CD4-positive, alpha-beta T cell treated with Interleukin-6 at 100 ng/mL for 8 hours (primary cell): ENCODE measurements at places on chromosomes 1 and 21.

- peak; percentile 87 for DNase-seq
Measured at GRCh38 chr21:36989699-36990507, 16.6 kb upstream of the RIPPLY3 start.

DNA sequence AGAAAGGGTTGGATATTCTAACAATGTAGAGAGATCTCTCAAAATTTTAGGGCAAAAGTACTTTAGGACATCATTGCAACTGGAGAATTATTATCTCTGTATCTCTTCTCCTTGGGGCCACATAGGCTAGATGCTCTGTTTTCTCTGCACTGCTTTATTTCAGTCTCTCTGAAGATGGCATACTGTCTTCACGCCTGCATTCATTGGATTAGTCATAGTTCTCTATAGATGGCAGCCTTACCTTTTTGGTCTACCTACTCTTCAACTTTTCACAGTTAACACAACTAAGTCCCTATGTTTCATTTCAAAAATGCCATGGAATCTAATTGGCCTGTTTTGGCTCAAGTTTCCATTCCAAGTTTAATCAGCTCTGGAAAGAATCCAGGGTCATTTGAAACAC is 1623.3 kb upstream of the B3GALT2 start:
- no peak for DNase-seq

GRCh38 chr1:114466334-114467014 is 44.5 kb downstream of the TRIM33 start:
- DNase-seq: no peak

GRCh38 chr1:7458946-7459345 is 312.1 kb upstream of the VAMP3 start:
- no peak for DNase-seq

DNA sequence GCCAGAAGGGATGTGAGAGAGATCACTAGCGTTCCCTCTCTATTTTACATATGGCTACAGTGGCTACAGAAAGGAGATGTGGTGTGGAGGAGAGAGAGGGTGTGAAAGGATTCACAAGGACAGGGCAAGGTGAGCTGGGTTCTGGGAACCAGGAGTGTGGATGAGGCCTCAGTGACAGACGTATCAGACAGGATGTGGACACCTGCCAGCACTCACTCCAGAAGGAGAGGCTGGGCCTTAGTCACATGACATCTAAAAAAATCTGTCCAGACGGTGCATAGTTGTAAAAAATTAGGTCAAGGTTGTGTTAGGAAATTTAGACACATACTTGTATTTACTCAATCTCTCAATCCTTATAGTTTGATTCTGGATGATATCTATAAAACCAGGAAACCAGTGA is 10.6 kb downstream of the TRIM67 start:
- no peak for DNase-seq

GRCh38 chr1:83033682-83034081 is 965.2 kb downstream of the TTLL7 start:
- no peak for DNase-seq

GRCh38 chr1:224392411-224393249 is 36.0 kb downstream of the CNIH4 start:
- DNase-seq: no peak

- DNase-seq: no peak
Measured at GRCh38 chr1:243267914-243268653, 12.2 kb downstream of the SDCCAG8 start.

- no peak for DNase-seq
Measured at GRCh38 chr1:187948170-187948794, 1119.5 kb downstream of the PLA2G4A start.

- DNase-seq: no peak
Measured at GRCh38 chr1:118783095-118783758, 204.9 kb downstream of the TBX15 start.

DNA sequence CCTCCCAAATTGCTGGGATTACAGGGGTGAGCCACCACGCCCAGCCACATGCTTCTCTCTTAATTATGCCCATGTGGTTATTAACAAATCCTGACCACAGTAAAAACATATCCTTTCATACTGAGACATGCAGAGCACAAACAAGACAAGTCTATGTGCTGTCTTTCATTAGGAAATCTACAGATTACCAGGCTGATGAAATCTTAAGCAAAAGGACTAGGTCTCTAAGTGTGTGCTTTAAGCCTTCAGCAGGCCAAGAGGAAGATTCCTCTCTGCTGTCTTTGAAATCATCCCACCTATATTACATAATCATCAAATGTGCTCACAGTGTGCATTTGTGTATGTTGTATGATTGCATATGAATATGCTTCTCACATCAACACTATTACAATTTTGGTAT is 419.3 kb downstream of the KCTD3 start:
- DNase-seq: no peak

GRCh38 chr1:59079434-59080140 is 217.3 kb upstream of the FGGY start:
- DNase-seq: no peak

GRCh38 chr1:30966690-30967369 is 58.3 kb upstream of the SDC3 start:
- DNase-seq: no peak

DNA sequence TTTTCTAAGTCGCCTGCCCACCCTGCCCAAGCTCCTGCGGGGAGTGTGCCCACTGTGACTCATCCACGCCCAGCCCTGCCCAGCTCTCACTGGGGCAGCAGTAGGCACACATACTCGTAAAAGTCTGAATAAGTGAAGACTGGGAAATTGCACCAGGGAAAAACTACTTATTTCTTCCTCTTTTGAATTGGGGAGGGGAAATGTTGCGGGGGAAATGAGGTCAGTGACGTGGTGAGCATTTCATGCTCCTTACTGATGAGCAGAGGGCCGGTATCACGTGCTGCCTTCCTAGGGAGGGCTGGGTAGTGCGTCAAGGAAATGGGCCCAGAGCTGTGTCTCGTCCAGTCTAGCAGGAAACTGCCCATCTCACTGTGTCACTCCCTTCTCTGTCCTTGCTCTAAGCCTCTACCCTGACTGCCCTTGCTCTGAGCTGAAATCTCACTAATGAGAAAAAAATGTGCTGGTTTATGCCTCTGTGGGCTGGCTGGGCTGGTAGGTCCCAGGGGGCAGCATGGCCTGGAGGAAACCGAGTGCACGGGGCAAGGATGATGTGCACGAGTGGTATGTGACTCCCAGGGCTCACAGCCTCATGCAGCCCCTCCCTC is 13.5 kb upstream of the TNFRSF1B start:
- DNase-seq: peak; percentile 34

DNA sequence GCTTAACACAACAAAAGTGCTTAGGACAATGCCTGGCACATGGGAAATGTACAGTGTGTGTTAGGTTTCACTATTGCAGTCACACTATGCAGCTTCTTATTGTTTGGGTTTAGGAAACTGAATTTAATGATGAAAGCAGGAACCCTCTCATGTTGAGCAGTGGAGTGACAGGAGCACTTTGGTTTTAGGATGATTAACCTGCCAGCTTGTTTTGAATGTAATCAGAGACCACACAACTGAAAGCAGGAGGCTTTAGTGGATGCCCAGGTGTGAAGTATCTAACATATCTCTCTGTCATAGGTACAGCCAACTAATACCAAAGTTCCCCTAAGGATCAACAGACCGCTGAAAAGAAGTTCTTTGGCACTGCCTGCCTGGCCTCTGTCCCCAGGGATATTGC is 406.9 kb upstream of the USP24 start:
- no peak for DNase-seq

DNA sequence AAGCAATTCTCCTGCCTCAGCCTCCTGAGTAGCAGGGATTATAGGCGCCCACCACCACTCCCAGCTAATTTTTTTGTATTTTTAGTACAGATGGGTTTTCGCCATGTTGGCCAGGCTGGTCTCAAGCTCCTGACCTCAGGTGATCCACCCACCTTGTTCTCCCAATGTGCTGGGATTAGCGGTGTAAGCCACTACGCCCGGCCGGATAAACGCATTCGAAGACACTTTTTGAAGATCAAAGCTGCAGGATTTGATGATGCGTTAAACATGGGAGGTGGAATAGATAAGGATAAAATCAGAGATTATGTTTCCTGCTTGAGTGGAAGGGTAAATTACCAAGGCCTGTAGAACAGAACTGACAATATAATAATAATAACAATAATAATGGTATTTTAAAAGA is 389.4 kb upstream of the POU3F1 start:
- DNase-seq: no peak

- no peak for DNase-seq
Measured at GRCh38 chr21:45986316-45987051, 4.9 kb downstream of the COL6A1 start.

DNA sequence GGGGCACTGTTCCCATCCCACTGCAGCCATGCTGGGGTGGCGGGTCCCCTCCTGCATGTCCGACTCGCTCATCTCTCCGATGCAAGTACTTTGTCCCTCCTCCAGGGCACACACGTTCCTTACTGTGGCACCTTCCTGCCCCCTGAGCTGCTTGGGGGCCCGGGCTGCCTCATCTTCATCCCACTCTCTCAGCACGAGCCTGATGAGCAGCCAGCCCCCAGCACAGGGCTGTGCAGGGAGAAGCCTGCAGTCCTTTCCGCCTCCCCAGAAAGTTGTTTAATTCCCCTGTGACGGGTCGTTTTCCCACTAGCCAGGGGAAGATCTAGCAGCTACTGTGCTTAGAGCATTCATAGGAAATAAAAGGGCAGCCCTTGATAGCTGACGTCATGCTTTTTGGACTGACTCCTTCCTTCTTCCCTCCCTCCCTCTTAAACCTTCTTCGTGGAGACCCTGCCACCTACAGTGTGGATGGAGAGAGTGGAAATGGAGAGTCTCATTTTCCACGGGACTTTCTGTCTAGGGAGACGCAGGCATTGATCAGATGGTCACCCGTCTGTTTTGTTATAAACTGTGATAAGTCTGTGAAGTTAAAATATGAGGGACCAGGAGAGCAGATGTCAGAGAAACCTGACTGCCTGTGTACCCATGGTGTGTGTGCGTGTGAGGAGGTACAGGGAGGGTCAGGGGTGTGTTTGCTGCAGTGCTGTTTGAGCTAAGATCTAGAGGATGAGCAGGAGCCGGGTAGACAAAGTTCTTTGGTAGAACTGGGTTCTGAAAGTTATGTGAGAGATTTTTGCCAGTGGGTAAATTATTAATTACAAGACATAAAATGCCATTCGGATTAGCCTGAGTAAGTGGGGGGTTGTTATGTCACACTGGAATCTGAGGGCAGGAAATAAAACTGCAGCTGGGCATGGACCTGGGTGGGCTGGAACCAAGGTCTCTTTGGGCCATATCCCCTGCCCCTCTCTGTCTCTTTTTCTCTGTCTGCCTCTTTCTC is 34.3 kb downstream of the GPR137B start:
- DNase-seq: no peak

- DNase-seq: no peak
Measured at GRCh38 chr1:64699327-64699726, 45.5 kb upstream of the RAVER2 start.

DNA sequence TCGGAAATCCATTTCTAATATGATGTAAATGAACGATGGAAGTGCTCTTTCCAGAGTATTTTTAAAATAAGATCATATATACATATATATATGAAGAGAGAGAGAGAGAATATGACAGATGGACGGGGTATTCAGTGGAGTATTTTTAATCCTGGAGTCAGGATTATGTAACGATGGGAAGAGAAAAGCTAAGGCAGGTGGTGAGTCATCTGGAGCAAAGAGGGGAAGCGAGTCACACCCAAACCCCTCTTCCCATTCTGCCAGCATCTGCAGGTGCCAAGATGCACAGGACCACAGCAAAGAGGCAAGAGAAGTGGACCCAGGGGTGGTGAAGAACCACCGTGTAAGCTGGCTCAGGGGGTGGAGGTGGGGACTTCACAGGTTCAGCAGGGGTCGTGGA is 102.7 kb upstream of the GRIK3 start:
- no peak for DNase-seq

- no peak for DNase-seq
Measured at GRCh38 chr1:212782422-212783154, 9.0 kb downstream of the NSL1 start.
